HCEC 1CT (cell line): ENCODE measurements at places on chromosomes 7 and 10.
A peak's percentile ranks its signal among the peaks of the same experiment; 100 is the strongest.

DNA sequence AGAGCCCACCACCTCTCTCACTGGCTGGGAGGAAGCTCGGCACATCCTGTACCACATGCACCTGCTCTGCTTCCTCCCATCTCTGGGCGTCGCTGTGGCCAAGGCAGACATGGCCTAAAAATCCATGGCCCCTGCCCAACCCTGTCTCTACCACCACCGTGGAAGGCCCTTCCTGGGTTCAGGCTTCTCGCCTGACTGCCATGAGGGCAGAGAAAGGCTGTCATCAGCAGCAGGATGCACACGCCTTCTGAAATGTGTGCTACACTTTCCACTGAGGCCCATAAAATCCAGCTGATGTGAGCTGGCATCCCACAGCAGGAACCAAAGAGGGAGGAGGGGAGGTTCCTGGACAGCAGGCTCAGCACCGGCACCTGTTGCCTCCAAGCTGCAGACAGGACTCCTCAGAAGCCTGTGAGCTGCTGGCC, 93.4 kb downstream of the PTPRN2 start:
- DNase-seq, result no peak

DNA sequence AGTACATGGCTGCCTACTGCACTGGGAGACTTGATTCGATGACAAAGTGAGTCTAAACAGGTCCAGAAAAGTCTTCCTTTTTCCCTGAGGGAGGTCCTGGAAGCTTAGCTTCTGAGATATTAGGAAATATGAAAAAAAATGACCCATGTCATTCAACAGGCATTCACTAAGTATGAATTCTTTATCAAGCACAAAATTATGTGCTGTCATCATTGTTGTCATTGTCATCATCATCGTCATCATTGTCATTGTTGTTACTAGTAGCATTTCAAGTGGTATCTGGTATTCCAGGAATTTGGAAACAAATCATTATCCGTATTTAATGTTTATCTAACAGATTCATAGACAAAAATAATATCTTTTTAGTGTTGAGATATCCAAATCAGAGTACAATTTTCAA, 49.7 kb upstream of the HECTD2 start:
- DNase-seq, result no peak

DNA sequence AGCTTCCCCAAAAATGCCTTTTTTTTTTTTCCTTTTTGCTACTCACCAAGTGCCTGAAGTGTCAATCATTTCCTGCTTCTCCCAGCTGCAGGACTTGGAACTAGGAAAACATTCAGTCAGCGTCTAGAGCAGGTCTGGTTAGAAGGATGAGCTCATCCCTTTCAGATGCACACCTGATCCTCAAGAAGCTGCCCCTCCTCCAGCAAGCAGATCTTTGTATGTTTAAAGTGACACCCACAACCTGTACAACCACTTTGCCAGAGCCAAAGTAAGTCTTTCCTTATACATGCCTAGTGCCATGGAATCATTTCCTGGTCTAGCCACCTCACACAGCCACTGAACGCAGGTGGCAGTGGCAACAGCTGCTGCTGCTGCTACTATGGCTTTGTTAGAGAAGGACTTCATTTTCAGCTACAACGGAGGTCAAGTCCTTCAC, 10.4 kb upstream of the USP54 start:
- peak; percentile 3 for DNase-seq

- no peak for DNase-seq
Measured at GRCh38 chr10:116785867-116786266, 43.5 kb upstream of the HSPA12A start.

GRCh38 chr7:26949319-26949718, 84.9 kb upstream of the SKAP2 start:
- DNase-seq, result no peak

DNA sequence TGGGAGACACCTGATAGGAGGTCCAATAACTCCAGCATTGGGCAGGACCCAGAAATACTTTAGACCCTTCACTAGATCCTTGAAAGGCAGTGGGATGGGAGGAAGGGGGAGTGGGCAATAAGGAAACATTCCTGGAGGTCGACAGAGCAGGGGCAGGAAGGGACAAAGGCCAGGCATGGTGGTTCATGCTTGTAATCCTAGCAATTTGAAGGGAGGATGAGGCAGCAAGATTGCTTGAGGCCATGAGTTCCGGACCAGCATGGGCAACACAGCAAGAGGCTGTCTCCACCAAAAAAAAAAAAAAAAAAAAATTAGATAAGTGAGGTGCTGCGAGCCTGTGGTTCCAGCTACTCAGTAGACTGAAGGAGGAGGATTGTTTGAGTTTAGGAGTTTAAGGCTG, 134.9 kb downstream of the JCAD start:
- DNase-seq, result no peak

- no peak for DNase-seq
Measured at GRCh38 chr7:31022726-31023125, 29.4 kb upstream of the ADCYAP1R1 start.

- DNase-seq, result no peak
Measured at GRCh38 chr7:918441-919113, 35.9 kb downstream of the ADAP1 start.

GRCh38 chr10:66006411-66006810, 919.4 kb upstream of the LRRTM3 start:
- DNase-seq, result no peak

DNA sequence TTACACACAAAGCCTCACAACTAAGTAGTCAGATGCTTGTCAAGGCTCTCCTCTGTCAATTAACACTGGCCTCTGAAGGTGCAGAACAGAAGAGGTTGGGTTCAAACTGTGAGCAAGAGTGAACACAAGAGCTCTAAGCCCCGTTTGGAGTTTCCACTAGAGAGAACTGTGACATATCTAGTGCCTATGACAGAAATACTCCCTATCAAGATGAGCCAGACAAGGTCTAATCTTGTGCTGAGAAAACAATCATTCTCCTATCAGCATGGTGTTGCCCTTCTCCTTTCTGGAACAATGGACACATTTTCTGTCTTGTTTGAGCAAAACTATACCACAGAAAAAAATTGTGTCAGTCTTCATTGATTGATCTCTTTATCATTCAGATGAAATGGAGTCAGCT, 62.4 kb upstream of the CCDC71L start:
- DNase-seq, result no peak

DNA sequence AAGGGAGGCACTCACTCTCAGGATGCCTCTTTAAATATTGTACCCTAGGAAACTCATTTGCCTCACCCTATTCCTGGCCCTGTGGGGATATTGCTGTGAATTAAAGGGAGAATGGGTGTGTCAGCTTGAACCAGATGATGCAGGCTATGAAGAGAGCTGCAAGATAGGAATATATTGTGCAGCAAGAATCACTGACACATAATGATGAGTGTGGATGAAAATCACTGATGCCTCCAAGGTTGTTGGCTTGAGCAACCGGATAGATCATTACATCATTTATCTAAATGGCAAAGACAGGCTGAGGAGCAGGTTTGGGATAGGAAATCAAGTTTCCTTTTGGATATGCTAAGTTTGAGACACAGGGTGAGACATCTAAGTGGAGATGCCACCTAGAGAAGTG, 6.2 kb downstream of the SLC26A4 start:
- DNase-seq, result no peak

DNA sequence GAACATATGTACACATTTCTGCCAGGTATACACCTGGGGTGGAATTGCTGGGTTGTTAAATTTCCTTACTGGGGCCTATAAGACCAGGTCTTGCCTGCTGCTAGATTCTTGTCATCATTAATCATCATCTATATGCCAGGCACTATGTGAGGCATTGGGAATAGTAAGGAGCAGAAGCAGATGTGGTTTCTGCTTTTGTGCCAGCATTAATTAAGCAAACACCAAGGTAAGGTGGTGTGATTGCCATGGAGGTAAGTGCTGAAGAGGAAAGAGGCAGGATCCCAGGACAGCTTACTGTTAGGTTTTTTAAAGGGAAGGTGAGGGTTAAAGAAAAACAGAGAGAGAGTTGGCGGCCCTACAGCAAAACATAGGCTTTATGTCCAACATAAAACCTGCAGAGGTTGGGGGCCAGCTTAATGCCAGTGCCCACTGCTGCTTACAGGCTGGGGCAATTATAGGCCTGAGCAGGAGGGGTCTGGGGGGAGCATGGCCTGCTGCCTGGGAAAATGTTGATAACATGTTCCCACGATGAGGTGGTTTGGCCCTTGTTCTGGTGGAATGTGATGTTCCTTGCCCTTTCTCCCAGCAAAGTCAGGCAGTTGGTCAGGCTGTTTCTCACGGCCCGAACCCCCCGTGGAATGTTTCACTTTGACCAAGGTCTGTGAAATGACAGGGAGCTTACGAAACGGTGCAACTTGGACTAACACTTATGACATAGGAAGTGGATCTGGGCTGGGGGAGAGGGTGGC, 93.9 kb downstream of the RBM20 start:
- no peak for DNase-seq

- no peak for DNase-seq
Measured at GRCh38 chr10:89269433-89270152, 18.0 kb upstream of the LIPA start.

- DNase-seq, result no peak
Measured at GRCh38 chr7:122588621-122589020, 110.3 kb downstream of the RNF133 start.

DNA sequence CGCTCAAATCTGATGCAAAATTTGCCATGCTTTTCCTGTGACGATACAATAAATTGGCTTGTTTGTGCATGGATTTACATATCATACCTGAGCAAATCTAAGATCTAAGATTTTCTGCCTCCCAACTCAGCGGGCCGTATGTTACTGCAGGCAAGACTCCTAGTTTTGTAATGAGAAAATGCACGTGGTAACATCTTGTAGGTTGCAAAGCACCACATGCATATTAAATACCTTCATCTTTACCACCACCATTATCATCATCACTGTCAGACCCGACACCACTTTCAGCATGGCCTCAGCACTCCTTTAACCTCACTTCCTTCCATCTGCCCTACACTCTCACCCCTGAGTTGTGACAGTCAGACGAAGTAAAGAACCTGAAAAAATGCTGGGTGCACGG, 202.2 kb downstream of the FRMD4A start:
- DNase-seq, result no peak

GRCh38 chr10:133343558-133343957, 3.6 kb upstream of the PRAP1 start:
- no peak for DNase-seq

DNA sequence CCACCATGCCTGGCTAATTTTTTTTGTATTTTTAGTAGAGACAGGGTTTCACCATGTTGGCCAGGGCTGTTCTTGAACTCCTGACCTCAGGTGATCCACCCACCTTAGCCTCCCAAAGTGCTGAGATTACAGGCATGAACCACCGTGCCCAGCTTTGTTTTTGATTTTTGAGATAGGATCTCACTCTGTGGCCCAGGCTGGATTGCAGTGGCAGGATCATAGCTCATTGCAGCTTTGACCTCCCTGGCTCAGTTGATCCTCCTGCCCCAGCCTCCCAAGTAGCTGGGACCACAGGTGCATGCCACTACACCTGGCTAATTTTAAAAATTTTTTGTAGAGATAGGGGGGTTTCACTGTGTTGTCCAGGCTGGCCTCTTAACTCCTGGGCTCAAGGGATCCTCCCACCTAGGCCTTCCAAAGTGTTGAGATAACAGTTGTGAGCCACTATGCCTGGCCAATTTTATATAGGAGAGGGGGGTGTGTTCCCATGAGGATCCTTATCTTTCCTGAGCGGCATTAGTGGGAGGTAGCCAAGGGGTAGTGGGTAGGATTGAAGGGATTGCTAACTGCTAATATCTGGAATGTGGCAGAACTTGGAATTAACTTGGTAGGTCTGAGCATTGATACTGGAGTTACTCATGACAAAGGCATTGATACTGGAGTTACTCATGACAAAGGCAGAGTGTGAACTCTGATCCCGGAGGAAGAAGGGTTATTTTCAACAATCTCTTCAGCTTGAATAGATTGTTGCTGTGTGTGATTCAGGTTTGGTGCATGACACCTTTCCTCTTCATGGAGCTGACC, 1.0 kb upstream of the NOLC1 start:
- peak; percentile 77 for DNase-seq

- DNase-seq, result peak; percentile 60
Measured at GRCh38 chr10:127405221-127405620, 143.9 kb upstream of the NPS start.

DNA sequence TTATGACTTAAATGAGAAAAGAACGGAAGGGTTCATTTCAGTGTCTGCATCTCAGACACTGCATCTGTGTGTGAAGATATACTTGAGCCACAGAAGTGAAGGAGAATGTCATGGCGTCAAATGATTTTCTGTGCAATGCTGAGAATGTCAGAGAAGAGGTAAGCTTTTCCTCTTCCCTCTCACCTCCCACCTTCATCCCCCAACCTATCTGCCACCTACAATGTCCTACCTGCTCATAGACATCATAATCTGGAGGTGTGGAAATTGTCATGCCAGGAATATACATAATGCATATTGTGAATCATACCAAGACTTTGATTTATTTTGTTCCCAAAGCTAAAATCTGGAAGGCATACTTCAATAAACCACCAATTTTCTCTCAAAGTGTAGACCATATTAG, 53.7 kb downstream of the CTTNBP2 start:
- DNase-seq, result no peak

DNA sequence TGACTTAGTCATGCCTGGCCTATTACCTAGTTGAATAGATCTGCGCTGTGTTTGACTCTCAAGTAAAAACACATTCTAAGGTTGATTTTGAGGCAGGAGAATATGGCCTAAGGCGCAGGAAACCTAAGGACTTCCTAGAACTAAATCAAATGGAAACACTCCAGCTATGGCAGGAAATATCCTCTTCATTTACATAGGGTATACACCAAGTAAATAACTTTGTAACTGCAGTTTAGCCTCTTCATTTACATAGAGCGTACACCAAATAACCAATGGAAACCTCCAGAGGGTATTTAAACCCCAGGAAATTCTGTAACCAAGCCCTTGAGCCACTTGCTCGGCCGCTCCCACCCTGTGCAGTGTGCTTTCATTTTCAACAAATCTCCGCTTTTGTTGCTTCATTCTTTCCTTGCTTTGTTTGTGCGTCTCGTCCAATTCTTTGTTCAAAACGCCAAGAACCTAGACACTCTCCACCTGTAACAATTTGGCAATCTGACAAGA, 35.6 kb upstream of the XRCC2 start:
- no peak for DNase-seq

GRCh38 chr7:93013446-93014061, 104.2 kb downstream of the SAMD9 start:
- DNase-seq, result peak; percentile 12

GRCh38 chr7:29109899-29110298, 36.4 kb downstream of the CPVL start:
- no peak for DNase-seq

- no peak for DNase-seq
Measured at GRCh38 chr10:122475591-122476332, 14.4 kb downstream of the HTRA1 start.

DNA sequence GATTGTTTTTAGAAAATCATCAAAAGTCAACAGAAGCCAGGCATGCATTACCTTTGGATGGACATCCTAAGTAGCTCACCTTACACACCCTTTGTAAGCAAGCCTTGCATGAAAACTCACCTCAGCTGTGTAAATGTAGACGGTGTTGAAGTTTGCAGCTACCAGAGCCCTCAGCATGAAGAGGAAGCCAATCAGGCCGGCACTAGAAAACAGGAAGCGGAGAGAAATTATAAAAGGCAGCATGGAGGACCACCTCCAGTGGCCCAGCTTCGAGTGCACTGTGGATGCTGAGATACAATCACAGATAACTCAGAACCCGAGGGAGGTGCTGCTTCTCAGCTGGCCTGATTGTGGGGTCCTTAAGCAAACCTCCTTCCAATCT, 75.3 kb downstream of the SVOPL start:
- no peak for DNase-seq

GRCh38 chr7:104929921-104930320, 84.1 kb upstream of the KMT2E start:
- no peak for DNase-seq
